ENCODE measurements at places on chromosomes 5 and 9. TPM values are rescaled to one million over a fixed set of nuclear protein-coding genes. Genes with fewer than 3 reads are reported as not detected.

DNA sequence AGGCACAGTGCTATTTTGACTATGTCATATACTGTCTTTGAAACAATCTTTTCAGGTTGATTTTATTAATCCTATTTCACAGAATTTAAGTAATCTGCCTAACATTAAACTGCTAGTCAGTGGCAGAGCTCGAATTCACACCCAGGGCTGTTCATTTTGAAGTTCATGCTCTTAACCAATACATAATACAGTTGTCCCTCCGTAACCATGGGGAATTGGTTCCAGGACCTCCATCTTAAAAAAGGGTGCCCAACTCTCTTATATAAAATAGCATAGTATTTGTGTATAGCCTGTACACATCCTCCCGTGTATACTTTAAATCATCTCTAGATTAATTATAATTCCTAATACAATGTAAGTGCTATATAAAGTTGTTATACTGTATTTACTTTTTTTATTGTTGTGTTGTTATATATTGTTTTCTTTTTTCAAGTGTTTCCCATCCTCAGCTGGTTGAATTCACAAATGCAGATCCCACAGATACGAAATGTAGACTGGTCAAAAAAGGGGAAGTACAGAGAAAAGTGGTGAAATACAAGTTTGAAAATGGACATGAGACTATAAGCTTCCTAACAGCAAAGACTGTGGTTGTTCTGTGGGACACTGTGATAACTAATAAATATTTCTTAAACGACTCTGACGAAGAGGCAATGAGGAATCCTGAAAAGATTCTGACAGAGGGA is 18.3 kb downstream of the RFX3 start:
- DNase-seq: no peak

- no peak for DNase-seq
Measured at GRCh38 chr9:20740929-20741582, 57.0 kb downstream of the FOCAD start.

GRCh38 chr5:121987685-121988073 is 25.9 kb downstream of the SRFBP1 start:
- DNase-seq: peak; percentile 4

DNA sequence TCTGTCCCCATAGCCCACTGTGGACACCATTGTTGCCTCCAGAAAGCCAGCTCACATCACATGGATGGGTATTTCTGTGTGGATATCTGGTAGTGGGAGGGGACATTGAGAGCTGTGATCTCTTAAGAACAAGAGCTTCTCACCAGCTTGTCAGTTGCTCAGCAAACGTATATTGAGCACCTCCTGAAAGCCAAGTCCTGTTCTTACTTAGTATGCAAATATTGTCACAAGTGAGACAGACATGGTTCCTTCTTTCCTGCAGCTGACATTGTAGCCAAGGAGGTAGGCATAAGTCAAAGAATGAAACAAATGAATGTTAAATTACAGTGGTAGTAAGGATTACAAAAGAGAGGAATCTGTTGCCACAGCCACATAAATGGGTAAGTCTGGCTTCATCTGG is 3.8 kb downstream of the TCOF1 start:
- no peak for DNase-seq

DNA sequence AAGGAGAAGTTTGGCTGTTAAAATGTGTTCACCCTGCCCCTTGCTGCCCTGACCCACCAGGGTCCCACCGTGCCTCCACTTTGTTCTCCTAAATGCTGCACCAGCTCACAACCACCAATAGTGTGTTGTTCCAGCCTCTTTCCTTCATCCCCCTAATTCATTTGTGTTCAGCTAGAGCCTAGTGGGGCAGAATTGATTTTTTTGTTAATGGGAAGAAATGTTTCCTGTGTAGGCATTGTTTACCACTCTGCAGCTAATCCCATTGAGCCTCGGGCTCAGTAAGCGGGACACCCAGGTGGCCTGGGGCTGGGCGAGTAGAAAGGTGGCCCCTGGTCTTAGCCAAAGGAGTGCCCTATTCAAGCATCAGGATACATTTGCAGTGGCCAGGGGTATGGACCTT is 127.6 kb downstream of the MVB12B start:
- DNase-seq: no peak

- no peak for DNase-seq
Measured at GRCh38 chr5:87263498-87263897, 4.2 kb upstream of the RASA1 start.

DNA sequence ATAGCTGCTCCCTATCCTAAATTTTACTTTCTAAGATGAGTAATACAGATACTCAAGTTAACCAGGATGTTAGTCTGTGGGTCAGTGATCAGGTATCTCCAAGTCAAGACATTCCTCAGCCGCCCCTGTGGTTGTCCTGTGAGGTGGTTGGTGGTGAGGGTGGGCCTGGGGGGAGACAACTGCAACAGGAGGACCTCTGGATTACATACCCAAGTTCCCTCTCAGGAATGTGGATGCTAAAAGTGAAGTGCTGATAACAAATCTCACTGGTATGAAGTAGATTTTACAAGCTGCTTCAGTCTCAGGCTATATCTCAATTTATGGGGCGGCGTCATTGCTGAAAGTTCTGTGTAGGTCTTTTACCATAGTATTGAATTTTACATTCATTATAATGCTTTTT is 38.3 kb downstream of the SLC1A3 start:
- DNase-seq: no peak

DNA sequence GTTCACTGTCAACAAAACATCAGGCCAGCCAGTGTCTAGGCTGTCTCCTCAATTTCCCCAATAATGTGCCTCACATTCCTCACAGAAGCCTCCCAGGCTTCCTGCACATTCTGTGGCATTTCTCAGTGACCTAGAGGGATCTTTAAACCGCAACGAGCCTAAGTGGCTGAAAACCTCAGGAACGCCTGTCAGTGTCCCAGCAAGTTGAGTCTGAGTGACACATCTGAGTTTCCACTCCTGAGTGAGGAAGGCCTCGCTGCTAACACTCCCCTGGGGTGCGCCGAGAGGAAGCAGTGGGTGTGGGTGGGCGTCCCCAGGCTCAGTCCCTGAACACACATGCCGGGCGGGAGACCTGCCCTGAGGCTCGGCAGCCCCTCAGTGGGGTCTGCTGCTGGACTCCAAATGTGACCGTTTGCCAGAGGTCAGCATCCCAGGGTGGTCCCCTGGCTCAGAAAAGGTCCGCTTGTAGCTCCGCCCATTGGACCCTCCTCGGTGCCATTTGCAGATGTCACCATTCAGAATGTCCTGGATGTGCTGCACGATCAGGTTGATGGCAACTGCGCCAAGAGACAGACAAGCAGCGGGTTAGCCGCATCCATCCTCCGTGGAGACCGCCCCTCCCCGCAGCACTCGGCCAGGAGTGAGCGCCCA is 6.3 kb downstream of the UCK1 start:
- no peak for DNase-seq

DNA sequence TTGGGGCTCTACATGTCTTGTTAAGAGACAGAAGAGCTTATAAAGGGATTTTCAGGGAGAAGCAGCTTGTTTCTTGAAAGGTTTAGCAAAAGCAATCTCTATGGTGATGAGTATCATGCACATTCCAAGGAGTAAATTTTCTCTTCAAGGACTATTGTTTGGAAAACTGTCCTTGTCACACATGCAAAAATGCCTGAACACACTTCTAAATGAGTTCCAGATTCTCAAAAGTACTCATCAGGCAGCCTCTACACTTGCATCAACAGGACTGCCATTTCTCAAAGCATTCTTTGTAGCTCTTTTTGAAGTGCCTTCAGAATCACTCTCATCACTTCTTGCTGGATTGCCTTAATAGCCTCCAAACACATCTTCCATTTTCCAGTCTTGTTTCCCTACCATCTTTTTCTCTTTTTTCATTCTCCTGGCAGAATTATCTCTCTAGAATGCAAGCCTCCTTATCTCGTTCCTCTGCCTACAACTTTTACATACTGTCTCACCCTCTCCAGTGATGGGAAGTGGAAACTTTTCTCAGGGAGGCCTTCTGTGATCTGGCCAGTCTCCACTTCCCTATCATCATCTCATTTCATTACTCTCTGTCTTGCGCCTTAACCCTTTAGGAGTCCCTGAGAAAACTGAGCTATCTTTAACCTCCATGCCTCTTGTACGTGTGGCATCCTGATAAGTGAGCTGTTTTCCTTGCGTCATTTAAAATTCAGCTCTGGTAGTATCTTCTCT is 631.5 kb upstream of the TLE4 start:
- no peak for DNase-seq

- DNase-seq: peak; percentile 38
Measured at GRCh38 chr5:32018476-32019436, 155.4 kb downstream of the GOLPH3 start.

- no peak for DNase-seq
Measured at GRCh38 chr5:176653401-176654385, 6.4 kb downstream of the TSPAN17 start.

- DNase-seq: no peak
Measured at GRCh38 chr9:96219026-96219899, 82.7 kb downstream of the HSD17B3 start.

DNA sequence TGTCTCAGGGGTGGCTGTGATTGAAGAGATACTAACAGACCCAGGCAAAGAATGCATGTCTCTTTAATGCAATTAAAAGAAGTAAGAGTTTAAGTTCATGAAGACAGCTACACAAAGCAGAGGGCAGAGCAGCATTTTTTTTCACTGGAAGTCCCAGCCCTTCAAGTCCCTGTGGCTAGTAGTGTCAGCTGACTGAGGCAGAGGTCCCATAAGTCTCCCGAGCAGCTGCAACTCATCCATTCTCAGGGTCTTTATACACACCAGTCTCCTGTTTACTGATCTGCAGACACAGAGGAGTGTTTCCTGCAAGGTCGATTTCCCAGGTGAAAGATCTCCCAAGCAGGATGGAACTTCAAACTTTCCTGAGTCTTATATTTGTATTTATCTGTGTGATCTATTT is 169.4 kb upstream of the GLRA1 start:
- no peak for DNase-seq

DNA sequence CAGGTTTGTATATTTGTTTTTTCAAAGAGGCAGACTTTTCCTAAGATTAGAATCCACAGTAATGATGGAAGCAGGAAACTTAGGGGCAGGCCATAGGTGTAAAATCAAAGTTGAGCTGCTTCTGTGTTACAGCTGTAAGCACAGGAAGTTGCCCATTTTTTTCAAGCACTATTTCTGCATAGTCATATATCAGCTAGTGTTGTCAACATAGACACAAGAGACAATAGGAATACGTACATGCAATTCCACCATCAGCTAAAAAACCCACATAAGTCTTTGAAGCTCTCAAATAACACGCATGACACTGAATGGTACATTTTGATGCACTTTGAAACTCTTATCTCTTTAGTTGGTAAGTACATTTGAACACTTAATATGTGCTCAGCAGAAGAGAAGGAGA is 20.2 kb upstream of the SMIM15 start:
- DNase-seq: no peak

GRCh38 chr5:136328097-136328496 is 37.2 kb downstream of the TRPC7 start:
- DNase-seq: no peak

GRCh38 chr5:146909255-146910068 is 30.9 kb upstream of the PPP2R2B start:
- DNase-seq: no peak

- no peak for DNase-seq
Measured at GRCh38 chr5:6029811-6030271, 348.5 kb downstream of the MED10 start.

GRCh38 chr9:138072897-138073296 is 195.3 kb downstream of the CACNA1B start:
- DNase-seq: no peak

SLC25A2 gene
- total RNA-seq: 0.23 TPM

FBXL7 gene
- 24.2 TPM for total RNA-seq

GABRA1 gene
- total RNA-seq: 0.23 TPM

LHX3 gene
- total RNA-seq: not detected

FST gene
- total RNA-seq: 8.4 TPM

IDNK gene
- 8.4 TPM for total RNA-seq

TMEM250 gene
- 44.7 TPM for total RNA-seq

CDH9 gene
- total RNA-seq: not detected

PPP2R2B gene
- 2.6 TPM for total RNA-seq

CDC14B gene
- total RNA-seq: 27.0 TPM

OR1L1 gene
- not detected for total RNA-seq

TARS1 gene
- 27.4 TPM for total RNA-seq
